NCI-H524 (cell line): ENCODE measurements at places on chromosomes 3 and 15.

DNA sequence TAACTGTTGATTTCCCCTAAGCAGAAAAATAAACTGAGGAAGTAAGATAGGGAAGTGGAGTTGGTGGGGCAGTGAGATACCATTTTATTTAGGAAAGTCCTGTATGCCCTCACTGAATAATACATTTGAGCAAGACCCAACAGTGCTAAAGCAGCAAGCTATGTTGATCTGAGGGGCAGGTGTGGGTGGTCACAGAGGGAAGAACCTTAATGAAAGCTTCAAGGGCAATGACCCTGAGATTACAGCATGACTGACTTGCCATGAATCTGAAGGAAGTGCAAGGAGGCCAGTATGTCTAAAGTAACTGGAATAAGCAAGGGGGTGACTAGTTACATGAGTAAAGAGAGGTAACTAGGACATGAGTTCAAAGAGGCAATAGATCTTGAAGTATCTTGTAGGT lies 159.5 kb downstream of the CD47 start:
- DNase-seq: no peak

- DNase-seq: no peak
Observed at GRCh38 chr3:42654331-42655201, 1.1 kb downstream of the ZBTB47 start.

GRCh38 chr3:108103886-108104797 lies 13.3 kb upstream of the CD47 start:
- no peak for DNase-seq

- DNase-seq: no peak
Observed at GRCh38 chr3:160098261-160098908, 109.8 kb downstream of the IL12A start.

GRCh38 chr3:134320749-134321148 lies 53.5 kb downstream of the AMOTL2 start:
- DNase-seq: no peak
